Fibroblast of lung (primary cell): ENCODE measurements at places on chromosomes 7 and 10.
A peak's percentile ranks its signal among the peaks of the same experiment; 100 is the strongest.

DNA sequence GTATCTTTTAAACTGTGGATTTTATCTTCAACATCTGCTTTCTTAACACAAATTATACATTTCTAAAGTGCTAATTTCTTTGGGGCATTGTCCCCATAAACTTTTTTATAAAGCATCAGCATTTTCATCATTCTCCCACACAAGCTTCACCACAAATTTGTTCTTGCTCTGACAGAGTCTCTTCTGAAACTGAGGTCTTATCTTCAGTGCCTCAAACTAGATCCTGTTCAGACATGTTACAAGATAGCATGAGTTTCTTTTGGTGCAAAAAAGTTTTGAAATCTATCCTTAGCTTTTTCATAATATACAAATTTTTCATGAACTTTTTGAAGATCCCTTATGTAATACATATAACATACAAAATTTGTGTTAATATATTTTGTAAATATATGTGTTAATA lies 346.6 kb downstream of the IPMK start:
- no peak for DNase-seq
- H3K36me3 ChIP-seq, result no peaks in the 10 kb centered on the region
- H3K4me1 ChIP-seq, result no peaks in the 10 kb centered on the region
- no peaks in the 10 kb centered on the region for H3K27me3 ChIP-seq

GRCh38 chr7:39937366-39938153 lies 12.5 kb upstream of the CDK13 start:
- no peaks in the 10 kb centered on the region for H3K36me3 ChIP-seq
- H3K27me3 ChIP-seq, result no peaks in the 10 kb centered on the region
- DNase-seq, result no peak

DNA sequence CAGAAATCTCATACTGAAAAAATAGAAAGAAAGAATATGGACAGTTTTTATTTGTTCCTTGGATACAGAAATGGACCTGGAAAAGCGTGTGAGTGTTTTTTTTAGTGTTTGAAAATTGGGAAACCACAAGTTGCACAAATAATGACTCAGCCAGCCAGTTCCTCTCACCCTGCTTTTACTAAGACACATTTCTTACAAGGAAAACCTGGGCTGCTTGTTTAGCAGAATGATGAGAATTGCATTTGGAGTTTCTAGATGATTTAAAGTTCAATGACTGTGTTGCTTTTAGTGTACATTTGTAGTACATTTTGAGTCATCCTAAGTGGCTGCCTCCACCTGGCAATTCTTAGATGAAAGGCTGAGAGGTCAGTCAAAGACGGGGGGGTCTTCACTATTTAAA lies 218.7 kb downstream of the ABCA13 start:
- DNase-seq, result peak; percentile 47
- no peak overlapping the region for H3K4me3 ChIP-seq
- no peaks in the 10 kb centered on the region for H3K36me3 ChIP-seq
- H3K4me1 ChIP-seq, result no peaks in the 10 kb centered on the region
- no peak overlapping the region for H3K27ac ChIP-seq
- no peaks in the 10 kb centered on the region for H3K27me3 ChIP-seq

- H3K27ac ChIP-seq, result peak overlapping the region; percentile 96
- no peaks in the 10 kb centered on the region for H3K36me3 ChIP-seq
- H3K4me3 ChIP-seq, result peak overlapping the region; percentile 98
- no peaks in the 10 kb centered on the region for H3K27me3 ChIP-seq
- H3K4me1 ChIP-seq, result no peaks in the 10 kb centered on the region
- no peak for DNase-seq
These were observed 747 bp downstream of the GDI2 start for GRCh38 chr10:5812283-5813090.

DNA sequence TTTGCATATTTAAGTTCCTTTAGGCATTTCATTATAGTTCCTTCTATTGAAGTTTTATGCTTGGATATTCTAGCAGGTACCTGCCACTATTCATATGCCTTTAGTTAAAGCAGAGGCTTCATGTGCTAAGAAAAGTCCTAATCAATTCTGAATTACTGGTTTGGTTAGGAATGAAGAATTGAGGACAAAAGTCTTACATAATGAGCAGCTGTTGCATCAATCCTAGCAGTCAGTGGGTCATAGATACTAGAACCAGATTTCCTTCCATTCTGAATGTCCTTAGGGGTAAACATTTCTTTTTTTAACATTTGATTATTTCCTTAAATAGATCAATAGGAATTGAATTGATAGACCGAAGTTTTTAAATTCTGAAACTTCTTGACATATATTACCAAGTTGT lies 59.2 kb downstream of the CDK13 start:
- DNase-seq, result no peak
- H3K36me3 ChIP-seq, result no peaks in the 10 kb centered on the region
- no peak overlapping the region for H3K27ac ChIP-seq
- no peak overlapping the region for H3K4me3 ChIP-seq

DNA sequence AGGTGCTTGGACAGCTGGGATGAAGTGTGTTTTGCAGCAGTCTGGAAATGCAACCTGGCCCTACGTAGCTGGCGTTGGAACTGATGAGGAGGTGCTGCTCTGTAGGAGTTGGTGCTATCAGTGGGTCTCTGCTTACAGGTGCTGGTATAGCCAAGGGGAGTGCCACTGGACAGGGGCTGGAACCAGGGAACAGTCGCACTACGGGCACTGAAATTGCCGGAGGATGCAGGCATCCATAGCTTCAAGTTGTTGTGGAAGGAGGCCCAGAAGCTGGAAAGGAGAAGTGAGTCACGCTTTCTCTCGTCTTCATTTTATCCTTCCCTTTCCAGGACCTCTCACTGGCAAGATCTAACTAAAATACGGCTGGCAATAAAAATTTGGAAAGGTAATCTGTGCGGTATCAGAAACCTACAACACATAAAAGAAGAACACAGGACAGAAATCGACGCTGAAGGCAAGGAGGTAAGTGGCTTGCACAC lies 25.8 kb downstream of the MACC1 start:
- H3K27me3 ChIP-seq, result no peaks in the 10 kb centered on the region
- H3K27ac ChIP-seq, result no peak overlapping the region
- H3K4me3 ChIP-seq, result no peak overlapping the region
- DNase-seq, result no peak

DNA sequence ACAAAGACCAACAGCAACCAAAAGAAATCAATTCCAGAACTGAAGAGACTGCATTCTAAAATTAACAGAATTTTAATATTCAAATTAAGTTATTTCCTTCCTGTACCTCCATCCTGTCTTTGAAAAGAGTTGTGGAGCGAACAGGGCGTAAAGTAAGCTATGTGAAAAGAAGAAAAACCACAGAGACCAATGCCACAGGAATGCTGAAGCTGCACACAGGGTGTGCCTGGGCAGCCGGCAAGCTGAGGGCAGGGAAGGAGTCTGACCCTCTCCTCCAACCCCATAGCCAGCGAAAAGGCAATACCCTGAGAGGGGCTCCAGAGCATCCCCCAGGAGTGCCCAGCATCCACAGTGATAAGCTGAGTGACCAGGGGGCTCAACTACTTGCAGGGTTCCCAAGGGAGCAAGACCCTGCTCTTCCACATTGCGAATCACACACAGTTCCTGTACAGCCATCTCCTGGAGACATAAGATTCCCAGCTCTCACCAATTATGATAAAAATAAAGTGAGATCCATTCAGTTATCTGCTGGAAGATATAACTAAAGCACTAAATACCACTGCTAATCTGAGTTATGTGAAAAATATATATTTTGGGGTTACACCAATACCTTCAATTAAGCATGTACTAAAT lies 93.8 kb downstream of the PARD3 start:
- no peaks in the 10 kb centered on the region for H3K27me3 ChIP-seq
- no peak overlapping the region for H3K4me3 ChIP-seq
- DNase-seq, result peak; percentile 63
- no peak overlapping the region for H3K27ac ChIP-seq
- no peaks in the 10 kb centered on the region for H3K36me3 ChIP-seq
- H3K4me1 ChIP-seq, result peaks cover 3% of the 10 kb centered on the region

GRCh38 chr7:156954941-156955340 lies 5.4 kb downstream of the NOM1 start:
- H3K4me3 ChIP-seq, result no peak overlapping the region
- peaks cover 23% of the 10 kb centered on the region for H3K36me3 ChIP-seq
- no peaks in the 10 kb centered on the region for H3K27me3 ChIP-seq
- no peak for DNase-seq

DNA sequence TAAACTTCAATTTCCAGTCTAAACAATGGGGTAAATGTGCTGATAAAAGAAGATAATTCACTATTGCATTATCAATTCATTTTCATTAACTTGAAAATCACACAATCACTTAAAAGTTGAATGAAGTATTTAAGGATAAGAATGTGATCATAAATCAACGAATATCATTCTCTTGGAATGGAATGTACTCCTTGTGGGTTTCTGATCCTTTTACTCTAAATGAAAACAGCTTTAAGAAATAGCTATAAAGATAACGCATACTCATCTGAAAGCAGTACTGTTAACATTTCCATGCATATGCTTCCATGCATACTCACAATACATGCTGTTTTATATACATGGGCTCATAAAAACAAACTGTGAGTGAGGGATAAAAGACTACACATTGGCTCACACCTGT lies 108.8 kb downstream of the ATE1 start:
- no peak overlapping the region for H3K27ac ChIP-seq
- DNase-seq, result no peak
- H3K4me3 ChIP-seq, result no peak overlapping the region
- no peaks in the 10 kb centered on the region for H3K36me3 ChIP-seq
- H3K4me1 ChIP-seq, result no peaks in the 10 kb centered on the region

GRCh38 chr10:124177180-124177518 lies 83.8 kb upstream of the CHST15 start:
- no peaks in the 10 kb centered on the region for H3K27me3 ChIP-seq
- no peaks in the 10 kb centered on the region for H3K36me3 ChIP-seq
- H3K27ac ChIP-seq, result no peak overlapping the region
- no peak overlapping the region for H3K4me3 ChIP-seq
- no peaks in the 10 kb centered on the region for H3K4me1 ChIP-seq

GRCh38 chr10:43225004-43225786 lies 41.7 kb downstream of the RASGEF1A start:
- no peaks in the 10 kb centered on the region for H3K4me1 ChIP-seq
- no peaks in the 10 kb centered on the region for H3K36me3 ChIP-seq
- H3K4me3 ChIP-seq, result no peak overlapping the region
- H3K27ac ChIP-seq, result no peak overlapping the region

DNA sequence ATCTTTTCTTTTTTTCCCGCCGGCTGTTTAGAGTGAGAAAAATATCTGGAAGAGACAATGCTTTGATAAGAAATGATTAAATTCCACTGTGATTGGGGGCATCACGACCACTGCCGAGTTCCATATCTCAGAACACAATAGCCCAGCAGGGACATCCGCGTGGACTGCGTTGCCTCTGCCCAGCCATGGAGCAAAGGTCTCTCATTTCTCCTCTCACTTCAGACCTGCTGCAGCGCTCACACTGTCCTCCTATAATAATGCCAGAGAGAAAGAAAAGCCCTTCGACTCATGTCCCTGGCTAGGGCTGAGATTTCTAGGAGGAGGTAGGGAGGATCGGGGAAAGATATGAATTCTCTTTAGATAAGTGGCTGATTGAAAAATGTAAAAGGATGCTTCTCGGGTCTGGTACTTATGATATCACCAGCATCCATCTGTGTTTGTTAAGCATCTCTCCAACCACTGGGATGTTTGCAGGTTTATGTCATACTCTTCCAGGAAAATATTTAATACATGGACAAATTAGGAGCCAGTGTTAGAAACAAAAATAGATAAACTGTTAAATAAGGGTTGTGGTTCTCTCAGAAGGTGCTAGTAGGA lies 472.9 kb upstream of the AKR1E2 start:
- no peaks in the 10 kb centered on the region for H3K36me3 ChIP-seq
- peak; percentile 45 for DNase-seq
- no peak overlapping the region for H3K4me3 ChIP-seq
- H3K27ac ChIP-seq, result no peak overlapping the region
- peaks cover 2% of the 10 kb centered on the region for H3K4me1 ChIP-seq

DNA sequence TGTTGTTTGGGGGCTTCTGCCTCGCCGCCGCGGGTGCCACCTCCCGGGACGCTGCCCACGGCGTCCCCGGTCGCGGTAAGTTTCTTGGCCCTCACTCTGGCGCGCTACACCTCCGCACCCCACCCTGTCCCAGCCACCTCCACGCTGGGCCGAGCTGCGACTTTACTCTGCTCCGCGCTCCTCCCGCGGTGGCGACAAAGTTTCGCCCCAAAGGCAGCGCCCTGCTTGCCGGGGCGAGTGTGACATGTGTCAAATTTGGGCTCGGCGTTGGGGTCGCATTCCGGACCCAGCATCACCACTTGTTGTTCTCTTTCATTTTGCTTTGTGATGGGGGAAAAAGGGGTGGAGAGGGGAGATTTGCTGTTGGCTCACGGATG lies 167.7 kb upstream of the PPP1R3A start:
- H3K27me3 ChIP-seq, result peaks cover 27% of the 10 kb centered on the region
- H3K36me3 ChIP-seq, result no peaks in the 10 kb centered on the region
- no peaks in the 10 kb centered on the region for H3K4me1 ChIP-seq
- no peak overlapping the region for H3K27ac ChIP-seq

DNA sequence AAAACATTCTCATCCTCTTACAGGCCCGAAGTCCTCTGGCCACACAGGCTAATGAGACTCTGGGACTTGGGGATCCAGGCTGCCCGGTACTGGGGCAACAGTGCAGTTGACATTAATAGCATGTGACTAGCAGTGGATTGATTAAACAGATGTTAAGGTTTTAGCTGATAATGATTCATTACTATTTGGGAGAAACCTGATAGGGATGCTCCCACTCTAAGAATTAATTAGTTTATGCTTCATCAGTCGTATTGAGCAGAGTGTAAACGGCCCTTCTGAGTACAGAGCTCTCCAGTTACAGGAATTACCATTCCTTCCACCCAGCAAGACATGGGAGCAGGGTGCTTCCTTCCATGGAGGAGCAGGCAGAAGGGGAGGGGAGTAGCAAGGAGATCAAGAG lies 82.7 kb downstream of the RPS24 start:
- DNase-seq, result no peak
- peaks cover 15% of the 10 kb centered on the region for H3K27me3 ChIP-seq
- no peak overlapping the region for H3K4me3 ChIP-seq
- no peak overlapping the region for H3K27ac ChIP-seq
- H3K4me1 ChIP-seq, result no peaks in the 10 kb centered on the region

GRCh38 chr7:11155883-11156282 lies 182.2 kb downstream of the PHF14 start:
- H3K4me1 ChIP-seq, result no peaks in the 10 kb centered on the region
- H3K4me3 ChIP-seq, result no peak overlapping the region
- H3K27ac ChIP-seq, result no peak overlapping the region
- H3K27me3 ChIP-seq, result no peaks in the 10 kb centered on the region
- DNase-seq, result peak; percentile 75
